ENCODE measurements at places on chromosomes 3 and 15.

GRCh38 chr15:100642950-100643338 is 40.6 kb downstream of the ASB7 start:
- no peak for DNase-seq

- no peak for DNase-seq
Observed at GRCh38 chr3:189512039-189512438, 119.2 kb upstream of the TP63 start.

DNA sequence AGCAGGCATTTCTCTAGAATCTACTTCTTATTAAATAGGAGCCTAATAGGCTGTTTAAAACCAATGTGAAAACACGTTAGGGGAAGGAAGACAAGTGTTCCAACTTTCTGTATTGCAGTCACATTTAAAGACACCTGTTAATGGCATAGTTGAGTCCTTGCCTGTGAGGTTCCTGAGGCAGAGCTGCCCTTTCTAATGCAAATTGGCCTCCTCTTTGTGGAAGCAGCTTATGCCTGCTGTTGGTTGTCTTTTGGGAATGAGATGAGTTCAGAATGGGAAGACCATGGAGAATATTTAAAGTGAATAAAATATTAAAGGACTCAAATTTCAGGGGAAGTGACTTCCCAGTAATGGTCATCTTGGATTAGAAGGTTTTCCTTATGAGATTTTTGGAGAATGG is 51.2 kb downstream of the NEK11 start:
- DNase-seq: no peak

DNA sequence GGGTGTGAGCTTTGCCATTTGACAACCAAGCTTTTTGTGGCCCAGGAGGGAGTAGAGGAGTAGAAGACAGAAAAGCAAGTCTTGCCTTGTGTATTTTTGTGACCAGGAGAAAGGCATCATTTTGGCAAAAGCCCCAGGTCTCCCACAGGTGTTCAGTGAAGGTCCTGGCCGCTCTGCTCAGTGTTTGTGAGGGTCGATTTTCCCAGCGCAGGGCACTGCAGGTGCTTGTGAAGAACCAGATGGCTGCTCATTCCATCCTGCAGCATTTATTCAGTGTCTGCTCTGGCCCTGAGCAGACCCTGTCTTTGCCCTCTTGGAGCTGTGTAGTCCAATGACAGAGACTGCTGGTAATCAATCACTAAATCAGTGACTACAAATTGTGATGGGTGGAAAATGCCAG is 19.5 kb downstream of the TRAK1 start:
- no peak for DNase-seq

DNA sequence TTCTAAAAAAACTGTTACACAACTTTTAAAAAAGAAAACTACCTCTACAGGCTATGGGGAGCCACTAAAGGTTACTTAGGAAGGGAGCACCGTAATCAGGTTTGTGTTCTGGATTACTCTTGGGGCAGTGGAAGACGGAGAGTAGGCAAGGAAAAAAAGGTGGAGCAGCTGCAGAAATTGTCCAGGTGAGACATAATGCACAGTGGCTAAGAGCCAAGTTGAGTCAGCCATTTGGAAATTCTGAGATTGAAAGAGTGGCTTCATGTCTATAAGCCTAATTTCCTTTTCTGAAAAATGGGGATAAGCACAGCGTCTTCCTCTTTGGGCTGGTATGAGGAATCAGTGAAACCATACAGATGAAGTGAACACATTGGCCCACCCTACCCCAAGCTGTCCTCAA is 195.2 kb downstream of the CADPS start:
- no peak for DNase-seq

DNA sequence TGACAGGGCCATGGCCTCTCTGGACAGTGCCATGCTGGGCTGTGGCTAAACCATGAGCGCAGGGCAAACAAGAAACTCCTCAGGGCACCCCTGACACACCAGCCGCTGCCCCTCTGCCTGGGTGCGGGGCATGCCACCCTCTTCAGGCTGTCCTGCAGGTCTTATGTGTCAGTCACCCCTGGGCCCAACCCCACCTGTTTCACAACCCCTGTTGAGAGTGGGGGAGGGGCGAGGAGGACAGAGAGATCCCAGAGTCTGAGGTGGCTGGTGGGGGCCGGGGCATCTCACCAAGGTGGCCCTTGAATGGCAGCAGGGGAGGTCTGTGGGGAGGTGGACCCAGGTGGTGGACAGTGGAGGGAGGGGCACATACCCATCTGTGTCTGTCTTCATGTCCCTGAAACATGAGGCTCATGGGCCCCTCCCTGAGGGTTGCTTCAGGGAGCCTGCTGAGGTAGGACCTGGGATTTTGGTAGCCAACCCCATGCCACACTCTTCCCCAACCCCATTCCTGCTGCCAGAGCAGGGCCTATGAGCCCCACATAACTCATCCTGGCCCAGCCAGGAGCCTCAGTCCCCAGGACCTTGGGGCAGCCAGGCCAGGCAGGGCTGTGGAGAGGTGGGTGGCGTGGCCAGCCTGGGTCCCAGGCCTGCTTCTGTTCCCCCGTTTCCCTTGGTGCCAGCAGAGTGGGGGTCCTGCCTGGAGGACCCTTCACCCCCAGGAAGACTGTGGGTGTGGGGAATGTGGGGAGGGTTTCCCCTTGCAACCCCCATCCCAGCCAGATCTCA is 1.7 kb upstream of the STAB1 start:
- no peak for DNase-seq

- DNase-seq: no peak
Observed at GRCh38 chr3:126621171-126621570, 33.8 kb downstream of the TXNRD3 start.

GRCh38 chr3:25339225-25339624 is 88.8 kb upstream of the RARB start:
- DNase-seq: no peak

DNA sequence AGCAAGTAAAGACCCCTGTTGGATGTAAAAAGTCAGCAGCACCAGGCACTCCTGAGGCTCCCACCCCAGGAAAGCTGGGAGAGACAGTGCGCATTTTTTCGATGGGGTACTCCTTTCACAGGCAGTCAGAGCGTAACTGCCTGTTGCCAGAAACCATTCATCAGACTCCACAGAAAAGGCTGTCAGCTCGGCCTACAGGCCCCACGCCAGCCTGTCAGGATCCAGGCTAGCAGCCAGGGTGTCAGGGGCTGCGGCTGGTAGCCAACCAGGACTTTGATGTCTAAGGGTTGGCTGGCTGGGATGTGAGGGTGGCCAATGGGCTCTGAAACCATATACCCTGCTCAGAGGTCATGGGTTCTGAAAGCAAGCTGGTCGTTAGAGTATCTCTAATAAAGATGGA is 164.5 kb downstream of the WNT5A start:
- DNase-seq: no peak

- no peak for DNase-seq
Observed at GRCh38 chr3:187571701-187572100, 98.5 kb downstream of the SST start.

- DNase-seq: no peak
Observed at GRCh38 chr3:188241883-188242282, 87.9 kb downstream of the LPP start.

DNA sequence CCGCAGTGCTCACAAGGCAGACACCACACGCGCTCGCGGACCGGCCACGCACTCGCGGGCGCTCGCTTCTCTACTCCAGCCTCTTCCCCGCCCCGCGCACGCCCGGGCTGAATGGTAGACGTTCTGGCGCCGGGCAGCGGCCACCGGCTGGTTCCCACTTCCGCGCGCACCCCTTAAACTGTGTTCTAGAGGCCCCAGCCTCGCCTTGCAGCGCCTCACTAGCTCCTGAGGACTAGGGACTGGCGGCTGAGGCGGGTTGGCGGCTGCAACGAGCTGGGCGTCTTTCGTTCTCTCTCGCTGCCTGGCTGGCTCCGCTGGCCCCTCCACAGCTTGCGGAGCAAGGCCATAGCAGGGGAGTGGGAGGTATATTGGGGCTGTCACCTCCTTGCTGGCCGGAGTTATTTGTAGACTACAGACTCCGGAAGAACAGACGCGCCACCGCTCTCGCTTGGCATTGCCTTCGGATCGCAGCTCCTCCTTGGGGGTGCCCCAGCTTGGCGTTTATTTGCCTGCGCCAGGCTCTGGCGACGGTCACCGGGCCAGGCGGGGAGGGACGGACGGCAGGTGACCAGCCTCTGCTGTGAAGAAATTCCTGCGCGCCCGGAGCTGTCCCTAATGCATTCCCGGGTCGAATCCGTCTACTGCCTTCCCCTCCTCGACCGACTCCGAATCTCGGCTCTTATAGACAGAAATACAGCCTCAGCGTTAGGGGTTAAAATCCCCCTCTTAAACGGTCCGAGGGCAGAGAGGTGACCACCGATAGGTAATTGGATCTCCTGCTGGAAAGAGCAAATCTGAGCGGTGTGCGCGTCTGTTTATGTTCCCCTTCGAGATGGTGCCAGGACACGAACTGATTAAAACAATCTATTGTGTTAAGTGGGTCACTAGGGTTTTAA is 1.3 kb downstream of the GREM1 start:
- no peak for DNase-seq

- DNase-seq: no peak
Observed at GRCh38 chr3:123082370-123083065, 15.7 kb downstream of the PDIA5 start.

DNA sequence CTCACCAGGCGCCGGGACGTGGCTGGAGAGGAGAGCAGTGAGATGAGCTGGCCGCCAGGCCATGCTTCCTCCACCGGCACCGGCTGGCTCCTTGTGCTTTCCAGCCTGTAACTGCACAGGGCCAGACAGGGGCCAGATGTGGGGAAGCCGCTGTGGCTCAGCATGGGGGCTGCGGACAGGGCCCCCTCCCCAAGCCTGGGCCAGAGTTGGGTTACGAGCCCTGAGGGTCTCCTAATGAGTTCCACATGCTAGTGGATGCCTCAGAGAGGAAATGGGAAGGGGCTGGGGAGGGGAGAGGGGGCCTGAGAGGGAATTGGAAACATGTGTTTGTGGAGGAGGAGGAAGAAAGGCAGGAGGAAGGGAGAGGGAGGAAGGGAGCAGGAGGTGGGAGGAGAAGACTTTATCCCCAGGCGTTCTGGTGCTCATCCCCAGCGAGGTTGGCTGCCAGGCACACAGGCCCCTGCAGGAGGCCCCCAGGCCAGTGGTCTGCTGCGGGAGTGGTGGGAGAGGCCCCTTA is 11.7 kb upstream of the DUSP7 start:
- no peak for DNase-seq

GRCh38 chr3:134473868-134474546 is 11.8 kb downstream of the ANAPC13 start:
- DNase-seq: peak; percentile 76

DNA sequence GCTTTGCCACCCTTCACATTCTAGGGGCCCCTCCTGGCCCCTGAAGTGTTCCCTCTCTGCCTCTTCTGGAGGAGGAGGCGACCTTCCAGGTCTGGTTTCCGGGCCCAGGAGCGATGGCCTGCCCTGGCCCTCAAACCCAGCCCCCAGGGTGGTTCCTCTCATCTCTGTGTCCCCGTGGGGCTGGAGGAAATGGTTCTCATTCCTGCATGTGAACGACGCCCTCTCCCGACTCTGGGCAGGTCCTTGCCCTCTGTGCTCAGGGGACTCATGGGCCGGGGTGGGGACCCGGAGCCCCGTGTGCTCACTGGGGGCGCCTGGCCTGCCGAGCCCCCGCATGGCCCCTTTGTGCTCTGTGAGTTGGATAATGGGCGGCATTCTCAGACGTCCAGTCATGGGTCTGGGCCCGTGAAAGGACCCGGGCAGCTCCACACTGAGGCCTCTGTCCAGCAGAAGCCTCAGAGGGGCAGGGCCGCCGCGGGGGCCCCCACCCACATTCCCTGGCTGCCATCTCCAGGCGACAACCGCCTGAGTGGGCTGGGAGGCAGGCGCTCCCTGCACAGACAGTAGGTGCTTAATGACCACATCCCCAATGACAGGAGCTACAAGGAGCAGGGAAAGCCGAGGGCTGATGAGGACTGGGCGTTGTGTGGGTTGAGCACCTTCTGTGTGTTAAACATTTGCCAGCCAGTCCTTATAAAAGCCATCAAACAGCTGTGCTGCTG is 5.5 kb upstream of the PLXND1 start:
- no peak for DNase-seq

- no peak for DNase-seq
Observed at GRCh38 chr3:85781806-85782205, 823.0 kb downstream of the CADM2 start.

GRCh38 chr15:71245588-71245987 is 130.3 kb downstream of the THSD4 start:
- no peak for DNase-seq

DNA sequence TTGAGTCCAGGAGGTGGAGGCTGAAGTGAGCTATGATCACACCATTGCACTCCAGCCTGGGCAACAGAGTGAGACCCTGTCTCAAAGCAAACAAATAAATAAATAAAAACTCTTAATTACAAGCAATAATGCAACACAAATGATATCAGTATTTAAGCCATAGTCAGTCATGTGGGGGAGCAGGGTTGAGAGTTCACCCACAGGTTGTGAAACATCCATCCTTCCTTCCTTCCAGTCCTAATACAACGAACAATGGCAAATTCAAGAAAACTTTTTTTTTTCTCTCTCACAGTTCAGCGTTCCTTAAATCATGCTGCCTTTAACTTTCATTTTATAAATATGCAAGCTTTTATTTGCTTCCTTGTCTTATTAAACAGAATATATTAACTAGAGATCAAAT is 24.1 kb downstream of the ZNF592 start:
- DNase-seq: no peak

DNA sequence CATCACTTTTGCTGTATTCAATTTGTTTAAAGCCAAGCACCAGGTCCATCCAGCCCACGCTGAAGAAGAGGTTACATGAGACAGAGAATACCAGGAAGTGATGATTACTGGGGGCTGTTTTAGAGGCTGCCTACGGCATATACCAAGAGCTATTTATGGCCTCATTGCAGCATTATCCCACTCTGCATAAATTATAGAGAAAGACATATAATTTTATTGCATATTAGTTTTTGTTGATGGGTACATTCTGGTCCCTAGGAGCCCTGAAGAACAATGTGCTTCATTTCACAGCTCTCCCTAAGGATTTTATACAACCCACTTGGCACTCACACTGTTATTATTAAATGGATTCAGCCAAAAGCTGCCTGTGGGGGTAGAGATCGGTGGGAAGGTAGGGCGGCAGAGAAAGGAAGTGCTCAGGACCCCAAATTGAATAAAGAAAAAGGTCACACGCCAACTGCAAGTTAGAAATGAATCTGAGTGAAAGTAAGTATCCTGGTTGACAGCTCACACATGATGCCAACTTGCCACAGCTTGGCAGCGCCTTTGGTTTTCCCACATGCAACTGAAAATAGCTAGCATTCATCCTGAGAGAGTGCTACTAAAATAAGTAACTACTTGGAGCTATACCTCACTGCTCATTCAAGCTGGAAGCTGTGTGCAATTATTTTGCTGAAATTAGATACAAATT is 73.7 kb downstream of the CCNL1 start:
- DNase-seq: no peak

DNA sequence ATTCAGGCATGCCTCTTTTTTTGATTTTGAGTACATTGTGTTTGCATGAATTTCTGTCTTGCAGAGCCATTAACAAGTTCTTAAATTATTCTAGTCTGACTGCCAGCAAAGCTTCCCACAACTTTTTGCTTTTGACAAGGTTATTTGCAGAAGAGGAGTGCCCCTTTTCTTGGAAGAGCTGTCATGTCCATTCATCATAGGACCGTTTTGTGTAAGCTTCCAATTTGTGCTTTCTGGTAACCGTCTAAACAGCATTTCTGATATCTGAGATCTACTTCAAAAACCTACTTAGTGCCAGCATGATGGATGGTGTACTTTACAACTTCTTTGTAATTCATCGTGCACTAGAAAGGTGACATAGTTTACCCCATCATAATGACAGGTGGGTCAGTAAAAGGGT is 379.7 kb downstream of the NAALADL2 start:
- no peak for DNase-seq

All from CD4-positive, alpha-beta T cell (primary cell).